ENCODE measurements at places on chromosomes 6 and 20.

DNA sequence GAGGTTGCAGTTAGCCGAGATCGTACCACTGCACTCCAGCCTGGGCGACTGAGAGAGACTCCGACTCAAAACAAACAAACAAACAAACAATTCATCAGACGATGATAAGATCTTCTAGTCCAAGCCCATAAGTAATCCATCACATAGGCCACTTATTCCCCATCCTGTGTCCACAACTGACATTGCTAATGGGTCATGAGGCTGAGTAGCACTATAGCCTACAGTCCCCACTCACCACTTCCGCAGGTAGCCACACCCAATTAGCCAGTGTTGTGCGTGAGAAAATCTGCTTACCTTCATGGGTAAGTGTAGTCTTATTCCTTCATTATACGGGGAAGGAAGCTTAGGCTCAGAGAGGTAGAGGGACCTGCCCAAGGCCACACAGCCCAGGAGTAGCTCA lies 13.1 kb downstream of the JPH2 start:
- no peak for DNase-seq

DNA sequence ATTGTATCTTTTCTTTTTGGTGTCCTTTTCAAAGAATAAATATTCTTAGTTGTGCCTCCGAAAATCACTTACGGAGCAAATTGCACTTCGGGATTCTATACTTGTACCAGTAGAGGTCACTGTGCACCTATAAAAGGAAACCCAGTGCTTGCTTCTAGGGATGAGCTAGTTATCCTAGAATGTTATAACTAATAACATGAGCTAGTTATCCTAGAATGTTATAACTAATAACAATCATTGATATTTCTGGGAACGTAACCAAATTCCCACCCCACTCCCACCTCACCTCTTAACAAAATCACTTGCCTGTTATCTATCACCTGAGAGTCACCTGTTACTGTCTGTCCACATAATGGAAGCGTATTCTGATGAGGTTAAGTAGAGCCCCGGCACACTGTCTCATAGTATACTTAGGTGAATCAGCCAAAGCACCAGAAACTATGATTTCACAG lies 126.9 kb upstream of the TIAM2 start:
- DNase-seq, result no peak

DNA sequence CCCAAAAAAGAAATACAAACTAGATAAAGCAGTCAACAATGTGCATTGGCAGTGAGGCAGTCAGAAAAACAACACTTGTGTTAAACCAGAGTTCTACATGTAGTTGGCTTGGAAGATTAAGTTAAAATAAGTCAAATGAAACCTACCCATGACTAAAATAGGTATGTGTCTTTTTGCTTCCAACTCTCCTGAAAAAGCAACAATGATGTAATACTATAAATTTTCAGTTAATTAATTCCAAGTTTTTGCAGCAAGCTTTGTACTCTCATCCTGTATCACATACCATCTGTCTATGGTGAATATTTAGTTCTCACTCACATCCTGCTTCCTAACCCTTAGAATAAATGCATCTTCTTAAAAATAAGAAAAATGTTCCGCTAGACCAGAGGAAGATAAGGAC lies 261.5 kb downstream of the KIF16B start:
- no peak for DNase-seq

- DNase-seq, result no peak
These were observed 85.4 kb downstream of the PPP1R14C start for GRCh38 chr6:150228072-150228733.

DNA sequence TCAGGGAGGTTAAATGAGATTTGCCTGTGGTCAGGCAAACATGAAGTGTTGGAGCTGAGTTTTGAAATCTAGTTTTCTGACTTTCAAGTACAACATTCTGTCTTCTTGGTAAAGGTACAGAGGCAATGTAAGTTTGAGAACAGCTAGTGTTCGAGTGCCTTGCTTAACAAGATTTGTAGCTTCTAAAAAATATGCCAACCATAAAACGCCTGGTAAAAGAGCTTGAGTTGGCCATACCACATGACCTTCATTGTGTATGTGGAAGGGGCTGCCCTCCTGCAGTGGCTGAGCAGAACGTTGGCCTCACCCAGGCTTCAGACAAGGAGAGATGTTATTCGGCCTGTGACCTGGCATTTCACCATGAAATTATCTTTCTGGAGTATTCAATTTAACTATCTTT lies 86.5 kb downstream of the MAP7 start:
- no peak for DNase-seq

- no peak for DNase-seq
These were observed 143.6 kb upstream of the GJE1 start for GRCh38 chr6:141988954-141989705.

GRCh38 chr20:52793339-52793963 lies 178.7 kb upstream of the TSHZ2 start:
- no peak for DNase-seq

GRCh38 chr6:74420221-74420620 lies 724.2 kb downstream of the CD109 start:
- no peak for DNase-seq

- DNase-seq, result no peak
These were observed 140.2 kb upstream of the PHACTR1 start for GRCh38 chr6:12576389-12576788.

DNA sequence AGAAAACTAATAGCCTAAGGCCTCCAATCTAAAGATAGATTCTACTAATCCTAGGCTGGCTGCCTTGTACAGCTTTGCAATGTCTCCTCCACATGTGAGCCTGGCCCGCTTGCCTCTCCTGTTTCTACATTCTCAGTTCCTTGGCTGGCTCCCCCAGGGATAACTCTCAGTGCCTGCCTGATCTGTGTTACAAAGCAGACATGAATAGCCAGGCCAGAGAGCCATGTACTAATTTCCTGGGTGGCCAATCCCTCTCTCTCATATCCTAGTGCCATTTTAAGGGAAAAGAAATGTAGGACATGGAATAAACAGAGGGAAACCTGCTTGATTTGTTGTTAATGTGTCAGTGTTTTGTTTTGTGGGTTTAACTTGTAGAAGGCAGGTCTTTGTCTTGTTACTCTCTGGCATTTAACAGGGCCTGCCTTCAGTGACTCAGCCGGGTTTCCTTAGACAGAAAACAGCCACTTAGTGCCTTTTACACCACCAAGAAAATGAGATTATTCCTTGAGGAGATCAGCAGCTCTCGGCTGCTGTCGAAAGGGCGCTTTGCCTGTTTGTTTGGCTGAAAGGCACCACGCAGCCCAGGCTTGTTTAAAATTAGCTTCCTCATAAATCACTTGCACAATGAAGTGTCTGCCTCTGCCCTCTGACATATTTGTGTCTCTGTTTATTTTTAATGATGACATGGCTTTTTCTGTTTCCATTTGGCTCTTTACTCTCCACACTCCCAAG lies 702.7 kb downstream of the MAFB start:
- DNase-seq, result no peak

GRCh38 chr20:58403272-58403671 lies 14.2 kb downstream of the VAPB start:
- no peak for DNase-seq

GRCh38 chr20:23111307-23111943 lies 25.3 kb upstream of the CD93 start:
- DNase-seq, result no peak

DNA sequence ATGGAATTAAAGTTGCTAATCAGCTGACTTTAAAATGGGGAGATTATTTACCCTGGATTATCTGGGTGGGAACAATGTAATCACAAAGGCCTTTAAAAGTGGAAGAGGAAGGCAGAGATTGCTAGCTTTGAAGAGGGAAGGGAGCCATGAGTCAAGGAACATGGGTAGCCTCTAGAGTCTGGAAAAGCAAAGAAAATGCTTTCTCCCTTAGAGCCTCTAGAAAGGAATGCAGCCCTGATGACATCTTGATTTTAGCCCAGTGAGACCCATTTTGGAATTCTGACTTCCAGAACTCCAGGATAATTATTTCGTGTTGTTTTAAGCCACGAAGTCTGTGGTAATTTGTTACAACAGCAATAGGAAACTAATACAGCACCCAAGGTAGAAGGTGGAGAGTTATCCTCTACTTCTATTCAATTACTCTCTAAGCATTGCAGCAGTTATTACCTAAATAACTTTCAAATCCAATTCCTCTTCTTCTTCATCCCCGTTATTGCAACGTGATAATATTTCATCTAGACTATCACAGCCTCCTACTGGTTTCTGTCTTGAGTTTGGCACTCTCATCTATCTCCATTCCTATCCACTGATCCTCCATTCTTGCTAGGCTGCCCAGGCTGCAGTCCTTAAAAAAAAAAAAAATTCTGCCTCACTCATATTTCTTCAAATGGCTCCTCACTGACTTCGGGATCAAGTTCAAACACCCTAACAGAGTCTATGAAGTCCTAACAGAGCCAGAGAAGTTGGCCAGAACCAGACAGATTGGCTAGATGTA lies 224.3 kb downstream of the BTBD9 start:
- DNase-seq, result no peak

DNA sequence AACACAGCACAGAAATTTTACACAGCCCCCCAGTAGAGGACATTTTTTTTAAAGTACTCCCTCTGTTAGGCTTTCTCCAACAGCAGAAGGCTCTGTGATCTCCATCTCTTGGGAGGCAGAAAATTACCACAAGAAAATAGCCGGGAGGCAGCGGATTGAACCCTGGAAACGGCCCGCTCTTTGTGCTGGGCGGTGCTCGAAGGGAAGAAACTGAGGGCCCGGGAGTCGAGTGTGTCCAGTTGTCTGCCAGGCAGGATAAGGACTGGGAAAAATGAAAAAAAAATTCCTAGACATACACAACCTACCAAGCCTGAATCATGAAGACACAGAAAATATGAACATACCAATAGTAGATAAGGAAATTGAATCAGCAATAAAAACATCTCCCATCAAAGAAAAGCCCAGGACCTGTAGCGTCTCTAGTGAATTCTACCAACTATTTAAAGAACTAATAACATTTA lies 31.5 kb downstream of the POM121L2 start:
- DNase-seq, result no peak

GRCh38 chr6:33967265-33967767 lies 163.5 kb upstream of the MLN start:
- DNase-seq, result no peak

- no peak for DNase-seq
These were observed 206.2 kb upstream of the MYLIP start for GRCh38 chr6:15922510-15923250.

- DNase-seq, result no peak
These were observed 1426.9 kb upstream of the EYS start for GRCh38 chr6:67133973-67134372.

DNA sequence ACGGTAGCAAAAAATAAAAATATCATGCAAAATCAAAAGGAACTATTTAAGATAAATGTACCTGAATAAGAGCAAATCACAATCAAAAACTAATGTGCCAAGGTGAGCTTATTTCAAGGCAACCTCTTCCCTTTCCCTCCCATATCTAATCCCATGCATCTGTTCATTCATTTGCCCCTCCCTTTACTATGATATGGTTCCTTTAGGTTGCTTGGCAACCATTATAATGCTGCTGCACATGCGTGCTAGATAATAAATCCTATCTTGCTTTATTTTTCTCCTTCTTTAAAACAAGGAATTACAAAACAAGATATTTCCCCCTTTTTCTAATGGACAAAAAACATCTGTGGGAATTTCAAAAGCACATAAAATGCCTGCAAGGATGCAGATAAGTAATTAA lies 318.2 kb upstream of the POU3F2 start:
- DNase-seq, result no peak

- DNase-seq, result no peak
These were observed at the start of gene EPB41L1 for GRCh38 chr20:36154700-36155628. Gene EPB41L1, plus strand, starts transcription at chr20:36154740. Its CDS starts 19,038 bp downstream, at chr20:36173778.

DNA sequence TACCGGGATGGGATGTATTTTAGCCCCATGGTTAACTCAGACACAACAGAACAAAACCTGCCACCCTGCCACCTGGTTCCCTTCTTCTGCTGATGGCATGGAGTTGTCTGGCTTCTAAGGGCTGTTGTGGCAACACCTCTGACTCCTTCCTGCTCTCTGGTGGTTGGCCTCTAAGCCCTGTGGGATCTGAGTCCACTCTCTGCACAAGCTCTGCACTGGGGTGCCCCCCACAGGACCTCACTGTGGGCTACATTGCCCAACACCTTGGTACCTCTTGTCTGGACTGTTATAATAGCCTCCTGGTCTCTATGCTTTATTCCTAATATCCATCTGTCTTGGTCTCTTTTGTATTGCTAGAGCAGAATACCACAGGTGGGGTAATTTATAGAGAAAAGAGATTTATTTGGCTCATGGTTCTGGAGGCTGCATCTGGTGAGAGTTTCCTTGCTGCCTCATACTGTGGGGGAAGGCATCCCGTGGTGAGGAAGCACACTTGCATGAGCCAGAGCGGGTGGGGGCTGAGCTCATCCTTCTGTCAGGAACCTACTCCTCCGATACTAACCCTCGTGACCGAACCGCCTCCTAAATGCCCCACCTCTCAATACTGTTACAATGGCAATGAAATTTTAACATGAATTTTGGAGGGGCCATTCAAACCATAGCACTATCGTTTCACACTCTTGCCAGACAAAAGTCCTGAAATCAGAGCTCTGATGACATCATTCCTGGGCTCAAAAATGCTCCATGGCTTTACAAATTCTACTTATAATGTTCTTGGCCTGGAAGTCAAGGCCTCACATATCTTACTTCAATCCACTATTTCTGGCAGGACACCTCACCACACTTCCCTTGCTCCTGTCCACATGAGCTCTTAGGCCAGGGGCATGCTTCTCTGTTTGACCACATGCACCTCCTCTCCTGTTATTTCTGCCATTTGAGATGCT lies 127.2 kb downstream of the PAX1 start:
- no peak for DNase-seq

GRCh38 chr6:138492871-138493270 lies 6.4 kb downstream of the NHSL1 start:
- DNase-seq, result no peak

GRCh38 chr6:815348-815738 lies 122.4 kb upstream of the EXOC2 start:
- no peak for DNase-seq

GRCh38 chr6:29965873-29966601 lies 23.7 kb downstream of the HLA-A start:
- no peak for DNase-seq

GRCh38 chr6:75300531-75300855 lies 15.9 kb upstream of the TMEM30A start:
- DNase-seq, result no peak

GRCh38 chr6:15593798-15594197 lies 69.0 kb downstream of the DTNBP1 start:
- no peak for DNase-seq

GRCh38 chr6:138821519-138821918 lies 25.6 kb downstream of the ECT2L start:
- DNase-seq, result no peak

GRCh38 chr6:147468634-147469033 lies 39.9 kb upstream of the SAMD5 start:
- no peak for DNase-seq

- no peak for DNase-seq
These were observed 65.7 kb upstream of the EEF1A1 start for GRCh38 chr6:73586416-73586974.
